ENCODE measurements at places on chromosomes 2 and 18.
A peak's percentile ranks its signal among the peaks of the same experiment; 100 is the strongest.

- no peak for DNase-seq
Measured at GRCh38 chr2:235661167-235661937, 167.5 kb downstream of the AGAP1 start.

- DNase-seq = peak; percentile 82
Measured at GRCh38 chr2:55862246-55862645, 61.3 kb downstream of the EFEMP1 start.

DNA sequence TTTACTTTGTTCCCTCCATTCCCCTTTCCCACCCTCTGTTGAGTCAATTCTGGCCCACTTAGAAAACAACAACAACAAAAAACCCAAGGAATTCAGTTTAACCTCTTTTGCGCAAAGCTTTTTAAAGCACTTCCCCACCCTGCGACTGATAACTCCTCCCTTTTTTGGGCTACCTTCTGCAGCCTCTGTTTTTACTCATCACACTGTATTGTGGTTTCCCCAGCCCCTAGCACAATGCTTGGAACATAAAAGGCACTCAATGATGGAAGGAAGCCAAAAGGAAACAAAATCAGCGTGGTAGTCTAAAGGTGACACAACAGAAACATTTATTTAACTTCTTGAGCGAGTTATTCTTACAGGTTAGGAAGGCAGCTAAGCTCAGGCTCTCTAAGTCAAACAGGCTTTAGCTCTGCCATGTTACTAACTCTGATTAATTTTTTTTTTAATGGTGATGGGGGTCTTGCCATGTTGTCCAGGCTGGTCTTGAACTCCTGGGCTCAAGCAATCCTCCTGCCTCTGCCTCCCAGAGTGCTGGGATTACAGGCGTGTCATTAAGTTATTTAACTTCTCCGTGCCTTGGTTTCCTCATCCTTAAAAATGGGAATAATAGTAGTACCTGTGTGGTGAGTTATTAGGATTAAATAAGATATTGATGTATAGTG lies 1.3 kb downstream of the CEP68 start:
- DNase-seq = no peak

GRCh38 chr2:234403751-234404150 lies 93.1 kb downstream of the ARL4C start:
- DNase-seq = no peak

DNA sequence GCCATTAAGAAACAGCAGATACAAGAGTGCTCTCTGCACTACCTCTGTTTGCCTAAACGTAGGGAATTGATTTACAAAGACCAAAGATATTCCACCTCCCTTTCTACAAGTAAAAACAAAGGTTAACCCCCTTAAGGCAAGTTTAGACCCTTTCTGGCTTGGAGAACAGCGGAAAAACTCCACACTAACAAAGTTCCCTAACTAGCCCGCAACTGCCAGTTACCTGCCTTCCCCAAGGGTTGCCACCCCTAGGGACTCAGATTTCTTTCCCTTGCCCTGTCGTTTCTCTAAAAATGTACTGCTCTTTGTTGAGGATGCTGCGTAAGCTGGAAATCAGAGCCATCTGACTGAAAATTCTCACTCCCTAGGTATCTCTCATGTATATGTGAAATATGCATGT lies 627.5 kb upstream of the SOX11 start:
- DNase-seq = no peak

DNA sequence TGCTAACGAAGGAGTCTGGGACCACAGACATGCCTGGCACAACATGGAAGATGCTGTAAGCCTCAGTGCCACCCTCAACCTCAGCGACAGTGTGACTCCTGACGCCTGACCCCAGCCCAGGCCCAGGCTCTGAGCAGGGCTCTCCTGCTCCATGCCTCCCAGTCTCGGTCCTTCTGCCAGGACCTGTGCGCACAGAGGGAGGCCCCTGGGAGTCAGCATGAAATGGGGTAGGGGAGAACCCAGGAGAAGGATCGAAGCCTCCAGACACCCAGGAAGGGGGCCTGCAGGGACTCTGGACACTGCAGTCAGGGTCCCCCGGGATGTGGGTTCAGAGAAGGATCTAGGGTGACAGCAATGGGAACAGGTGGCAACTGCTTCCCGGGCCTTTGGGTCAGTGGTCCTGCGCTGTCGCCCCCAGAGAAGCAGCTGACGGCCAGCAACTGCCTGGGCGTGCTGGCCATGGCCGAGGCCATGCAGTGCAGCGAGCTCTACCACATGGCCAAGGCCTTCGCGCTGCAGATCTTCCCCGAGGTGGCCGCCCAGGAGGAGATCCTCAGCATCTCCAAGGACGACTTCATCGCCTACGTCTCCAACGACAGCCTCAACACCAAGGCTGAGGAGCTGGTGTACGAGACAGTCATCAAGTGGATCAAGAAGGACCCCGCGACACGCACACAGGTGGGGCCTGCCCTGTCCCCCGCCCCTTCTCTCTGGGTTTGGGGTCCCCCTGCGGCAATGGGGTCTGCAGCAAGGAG lies 233.9 kb downstream of the ATAD2B start:
- DNase-seq = no peak

DNA sequence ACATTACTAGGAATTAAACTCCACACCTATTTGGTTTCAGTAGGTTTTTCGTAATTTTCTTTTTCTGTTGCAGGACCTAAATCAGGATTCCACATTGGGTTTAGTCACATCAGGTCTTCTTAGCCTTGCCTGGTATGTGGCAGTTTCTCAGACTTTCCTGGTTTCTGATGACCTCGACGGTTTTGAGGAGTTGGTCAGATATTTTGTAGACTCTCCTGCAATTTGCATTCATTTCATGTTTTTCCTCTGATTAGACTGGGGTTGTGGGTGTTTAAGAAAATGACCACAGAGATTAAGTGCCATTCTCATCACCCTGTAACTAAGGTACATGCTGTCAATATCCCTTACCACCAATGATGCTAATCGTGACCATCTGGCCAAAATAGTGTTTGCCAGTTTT lies 97.3 kb upstream of the ST6GAL2 start:
- peak; percentile 87 for DNase-seq

DNA sequence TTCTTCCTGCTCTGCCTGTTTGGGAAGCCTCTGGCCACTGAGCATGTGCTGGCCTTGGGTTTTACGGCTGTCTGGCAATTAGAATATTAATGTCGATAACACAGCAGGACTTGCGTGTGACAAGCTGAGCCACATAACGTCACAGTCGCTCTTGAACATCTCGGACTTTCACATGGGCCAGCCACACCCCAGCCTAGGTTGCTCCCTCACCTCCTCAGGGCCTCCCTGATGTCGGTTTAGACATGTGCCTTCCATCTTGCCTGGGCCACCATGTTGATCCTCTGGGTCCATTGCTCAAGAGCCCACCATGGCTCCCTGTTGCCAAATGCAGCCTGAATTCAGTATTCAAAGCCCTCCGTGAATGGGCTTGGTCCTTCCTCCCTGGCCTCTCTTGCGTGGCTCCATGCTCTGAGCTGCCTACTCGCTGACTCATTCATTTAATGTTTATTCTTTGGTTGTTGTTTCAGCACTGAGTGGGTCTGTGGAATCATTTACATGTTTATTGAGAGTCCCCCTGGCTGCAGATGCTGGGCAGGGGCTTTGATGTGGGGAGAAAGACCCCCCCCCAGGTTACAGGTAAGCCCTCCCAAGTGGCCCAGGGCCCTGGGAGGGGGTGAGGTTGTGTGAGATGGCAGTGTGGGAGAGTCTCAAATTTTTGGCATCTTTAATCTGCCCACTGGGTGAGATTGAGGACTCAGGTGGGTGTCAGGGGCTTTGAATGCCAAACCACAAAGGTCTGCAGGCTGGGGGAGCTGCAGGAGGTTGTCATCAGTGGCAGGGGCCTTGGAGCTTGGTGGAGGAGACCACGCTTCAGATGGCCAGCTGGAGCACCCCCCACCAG lies 62.0 kb downstream of the ODC1 start:
- DNase-seq = no peak

- DNase-seq = no peak
Measured at GRCh38 chr18:34809451-34810072, 99.5 kb downstream of the DTNA start.

DNA sequence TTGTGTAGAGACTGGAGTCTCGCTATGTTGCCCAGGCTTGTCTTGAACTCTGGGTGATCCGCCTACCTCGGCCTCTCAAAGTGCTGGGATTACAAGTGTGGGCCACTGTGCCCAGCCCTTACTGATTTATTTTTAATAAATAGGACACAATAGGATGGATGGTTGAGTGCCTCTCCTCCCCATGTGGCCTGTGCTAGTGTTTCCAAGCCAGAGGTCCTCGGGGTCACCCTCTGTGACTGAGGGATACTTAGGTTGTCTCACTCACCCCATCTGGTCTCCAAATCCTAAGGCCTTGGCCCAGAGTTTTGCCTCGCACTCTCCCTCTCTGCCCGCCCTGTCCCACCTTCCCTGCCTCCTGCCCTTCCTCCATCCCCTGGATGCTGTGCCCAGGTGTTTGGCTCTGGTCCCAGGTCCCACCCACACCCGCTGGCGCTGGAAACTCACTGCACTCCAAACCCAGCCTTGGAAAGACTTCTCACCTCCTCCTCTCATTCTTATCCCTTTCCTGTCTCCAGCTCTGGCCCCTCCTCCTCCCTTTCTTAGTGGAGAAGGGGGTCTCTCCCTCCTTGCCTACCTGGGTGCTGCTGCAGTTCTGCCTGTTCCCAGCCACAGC lies 4.7 kb upstream of the ECEL1 start:
- no peak for DNase-seq

DNA sequence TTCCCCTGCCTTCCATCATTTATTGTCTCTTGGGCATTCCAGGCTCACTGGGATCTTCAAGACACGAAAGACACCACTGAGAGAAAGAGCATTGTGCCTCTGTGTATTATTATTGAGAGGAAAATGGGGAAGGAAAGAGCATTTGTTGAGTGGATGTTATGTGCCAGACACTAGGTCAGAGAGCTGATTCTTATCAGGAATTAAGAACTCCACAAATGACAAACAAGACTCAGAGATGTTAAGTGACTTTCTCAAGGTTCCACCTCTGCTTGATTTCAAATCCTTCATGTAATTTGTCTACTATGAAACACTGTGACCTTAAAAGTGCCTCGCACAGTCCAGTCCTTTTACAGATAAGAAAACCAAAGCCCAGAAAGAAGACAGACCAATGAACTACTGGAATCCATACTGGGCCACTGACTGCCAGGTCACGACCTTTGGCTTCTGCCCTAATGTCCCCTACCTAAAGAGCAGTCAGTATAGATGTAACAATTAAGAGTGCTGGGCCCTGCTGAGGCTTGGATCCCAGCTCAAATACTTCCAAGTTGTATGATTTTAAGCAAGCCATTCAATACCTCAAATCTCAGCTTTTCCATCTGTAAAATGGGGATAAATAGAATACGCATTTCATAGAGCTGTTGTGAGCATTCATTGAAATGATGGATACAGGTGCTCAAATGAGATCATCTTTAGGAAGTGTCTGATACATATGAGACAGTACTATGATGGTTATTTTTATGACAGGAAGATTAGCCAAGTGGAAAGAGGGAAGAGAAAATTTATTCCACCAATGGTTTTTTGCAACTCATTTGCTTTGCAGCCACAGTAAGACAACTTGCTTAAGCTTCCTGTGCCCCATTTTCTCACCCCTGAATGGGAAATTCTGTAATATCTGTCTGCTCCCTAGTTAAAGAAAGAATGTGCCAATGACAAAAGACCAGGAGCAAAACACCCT lies 10.9 kb downstream of the KLF7 start:
- DNase-seq = no peak

GRCh38 chr2:80748592-80748991 lies 444.0 kb upstream of the LRRTM1 start:
- no peak for DNase-seq

DNA sequence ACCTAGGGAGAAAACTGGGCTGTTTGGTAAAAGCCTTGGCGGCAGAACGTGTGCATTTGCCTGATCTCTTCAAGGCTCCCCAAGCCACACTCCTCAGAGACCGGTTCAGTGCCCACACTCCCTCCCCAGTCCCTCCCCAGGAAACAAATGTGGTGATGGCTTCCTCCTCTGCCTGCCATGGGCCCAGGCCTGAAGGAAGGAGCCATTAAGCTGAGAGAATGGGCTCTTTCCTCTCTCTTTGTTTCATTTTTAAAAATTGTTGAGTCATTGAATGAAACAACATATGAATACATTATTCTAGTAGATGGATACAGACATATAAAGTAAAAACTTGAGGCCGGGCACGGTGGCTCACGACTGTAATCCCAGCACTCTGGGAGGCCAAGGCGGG lies 50.6 kb upstream of the YWHAQ start:
- no peak for DNase-seq

GRCh38 chr2:71611781-71612527 lies 158.6 kb downstream of the DYSF start:
- no peak for DNase-seq

GRCh38 chr2:19226386-19226785 lies 132.0 kb downstream of the OSR1 start:
- no peak for DNase-seq

GRCh38 chr2:88666576-88666975 lies 24.9 kb upstream of the RPIA start:
- DNase-seq = no peak

GRCh38 chr2:224532931-224533330 lies 52.2 kb downstream of the CUL3 start:
- DNase-seq = no peak

- no peak for DNase-seq
Measured at GRCh38 chr18:5879479-5879882, 15.8 kb downstream of the TMEM200C start.

DNA sequence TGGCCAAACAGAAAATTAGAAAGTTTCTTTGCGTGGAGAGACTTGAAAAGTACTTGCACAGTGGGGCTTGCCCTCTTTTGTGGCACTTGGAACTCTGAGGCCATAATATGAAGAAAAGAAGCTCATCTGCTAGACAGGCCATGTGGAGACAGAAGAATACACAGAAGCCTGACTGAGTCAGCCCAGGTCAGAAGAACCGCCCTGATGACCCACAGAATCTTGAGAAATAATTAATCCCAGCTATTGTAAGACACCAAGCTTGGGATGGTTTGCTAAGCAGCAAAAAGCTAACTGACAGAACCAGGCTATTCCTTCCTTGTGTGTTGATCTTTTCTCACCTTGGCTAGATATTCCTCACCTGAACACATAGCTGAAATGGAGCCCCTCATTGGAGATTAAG lies 33.7 kb downstream of the G6PC2 start:
- DNase-seq = no peak

DNA sequence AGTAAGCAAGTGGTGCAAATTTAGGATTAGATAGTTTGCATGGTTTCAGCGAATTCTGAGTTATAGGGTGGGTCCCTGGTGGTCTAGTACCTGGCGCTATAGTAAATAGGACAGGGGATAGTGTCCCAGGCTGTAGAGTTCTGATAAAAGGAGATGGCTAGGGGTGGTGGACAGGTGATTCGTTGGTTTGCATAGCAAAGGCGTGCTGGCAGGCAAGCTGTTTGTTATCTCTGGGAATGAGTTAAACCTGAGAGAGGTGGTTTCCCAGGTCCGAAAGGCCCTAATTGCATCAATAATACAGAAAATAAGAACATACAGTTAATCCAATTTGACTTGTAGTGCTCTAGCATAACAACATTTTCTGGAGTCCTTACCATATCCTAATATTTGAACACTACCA lies 6.9 kb upstream of the ZDBF2 start:
- DNase-seq = no peak

DNA sequence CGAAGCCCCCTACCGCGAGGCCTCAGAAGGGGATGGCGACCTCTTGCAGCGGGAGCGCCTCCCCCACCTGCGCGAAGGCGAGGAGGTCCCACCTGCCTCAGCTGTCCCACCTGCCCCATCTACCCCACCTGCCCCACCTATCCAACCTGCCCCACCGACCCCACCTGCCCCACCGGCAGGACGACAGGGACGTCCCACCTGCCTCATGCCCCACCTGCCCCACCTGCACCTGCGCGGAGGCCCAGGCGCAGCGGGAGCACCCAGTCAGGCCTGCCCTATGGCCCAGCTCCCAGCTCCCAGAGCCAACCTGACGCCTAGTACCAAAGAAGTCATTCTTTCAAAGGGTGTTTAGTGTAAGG lies 489.1 kb upstream of the SMIM21 start:
- no peak for DNase-seq

- DNase-seq = no peak
Measured at GRCh38 chr2:168599738-168600137, 143.7 kb downstream of the CERS6 start.

All from HS-27A (cell line).